IPS DF 19.7 (cell line): ENCODE measurements at places on chromosomes 7 and 10.
A peak's percentile ranks its signal among the peaks of the same experiment; 100 is the strongest.

DNA sequence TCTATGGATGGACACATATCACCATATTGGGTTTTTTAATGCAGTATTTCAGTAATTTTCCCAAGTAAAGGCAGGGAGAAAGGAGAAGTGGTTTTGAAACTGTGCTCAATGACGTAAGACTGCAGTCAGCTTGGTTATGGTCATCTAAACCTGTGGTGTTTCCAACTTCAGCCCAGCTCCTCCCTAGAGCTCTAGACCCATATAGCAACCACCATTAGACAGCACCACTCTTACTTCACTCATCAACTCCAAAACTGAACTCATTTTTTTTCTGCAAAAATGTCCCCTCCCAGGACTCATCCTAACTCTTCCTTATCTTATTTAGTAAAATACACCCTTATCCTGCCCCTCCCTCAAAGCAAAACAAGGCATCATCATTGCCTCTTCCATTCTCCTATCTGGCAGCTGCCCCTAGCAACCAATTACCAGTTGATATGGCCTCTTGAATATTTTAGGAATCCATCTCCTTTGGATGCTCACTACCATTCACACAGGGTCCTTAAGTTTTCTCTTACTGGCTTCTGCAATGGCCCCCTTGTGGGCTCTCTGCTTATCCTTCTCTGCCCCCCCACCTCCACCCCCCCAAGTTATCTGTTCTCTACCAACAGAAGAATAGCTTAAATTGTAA is 1.5 kb upstream of the RALA start:
- no peak for DNase-seq

DNA sequence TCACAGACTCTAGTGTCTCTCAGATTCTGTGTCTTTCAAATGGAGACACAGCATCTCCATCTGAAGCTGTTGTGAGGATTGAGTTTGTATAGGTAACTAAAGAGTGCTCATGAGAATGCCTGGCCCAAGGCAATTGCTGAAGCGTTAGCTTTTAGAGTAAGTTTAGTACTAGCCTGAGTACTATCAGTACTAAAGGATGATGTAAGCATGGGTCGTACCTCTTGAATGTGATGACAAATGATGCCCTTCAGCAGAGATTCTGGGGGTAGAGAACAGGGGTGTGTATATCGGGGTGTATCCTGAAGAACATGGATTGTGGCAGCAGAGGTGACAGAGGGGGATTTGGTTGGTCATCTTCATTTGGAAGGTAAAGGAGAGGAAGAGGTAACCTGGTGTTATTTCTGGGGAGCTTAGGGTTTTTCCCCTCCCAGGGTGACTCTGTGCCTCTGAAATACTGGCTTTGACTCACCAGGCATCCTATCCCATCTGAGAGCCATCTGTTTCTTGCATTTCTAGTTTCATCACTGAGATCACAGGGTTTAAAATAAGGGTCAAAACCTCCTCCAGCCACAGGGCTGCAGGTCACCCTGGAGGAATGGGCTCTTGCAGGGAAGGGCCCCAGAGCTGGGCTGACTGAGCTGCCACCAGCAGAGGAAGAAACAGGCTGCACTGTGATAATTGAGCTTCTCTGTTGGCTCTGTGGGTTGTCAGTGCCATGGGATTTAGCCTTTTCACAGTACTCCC is 756.0 kb downstream of the KCNMA1 start:
- DNase-seq = no peak

GRCh38 chr7:101614939-101615302 is 14.2 kb downstream of the MYL10 start:
- DNase-seq = no peak

DNA sequence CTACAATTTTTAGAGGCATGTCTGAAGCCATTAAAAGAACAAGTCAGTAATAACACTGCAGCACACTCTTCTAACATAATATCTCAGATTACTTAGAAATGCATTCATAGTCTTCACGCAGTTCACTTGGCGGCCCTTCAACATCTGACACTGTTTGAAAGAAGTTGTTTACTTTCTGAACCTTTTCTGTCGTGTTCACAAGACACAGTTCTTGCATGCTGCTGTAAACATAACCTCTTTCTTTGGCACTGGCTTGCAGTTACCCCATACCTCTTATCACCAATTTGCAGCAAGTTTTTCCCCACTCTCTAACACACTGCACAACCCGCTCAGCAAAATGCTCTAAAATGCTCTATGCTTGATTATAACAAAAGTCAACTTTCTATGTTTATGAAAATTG is 12.0 kb downstream of the PIP4K2A start:
- DNase-seq = no peak

GRCh38 chr7:139230484-139230773 is 608 bp upstream of the UBN2 start:
- no peak for DNase-seq

GRCh38 chr10:77311186-77311585 is 326.4 kb downstream of the KCNMA1 start:
- peak; percentile 45 for DNase-seq

GRCh38 chr7:45328403-45328981 is 170.9 kb downstream of the RAMP3 start:
- no peak for DNase-seq

DNA sequence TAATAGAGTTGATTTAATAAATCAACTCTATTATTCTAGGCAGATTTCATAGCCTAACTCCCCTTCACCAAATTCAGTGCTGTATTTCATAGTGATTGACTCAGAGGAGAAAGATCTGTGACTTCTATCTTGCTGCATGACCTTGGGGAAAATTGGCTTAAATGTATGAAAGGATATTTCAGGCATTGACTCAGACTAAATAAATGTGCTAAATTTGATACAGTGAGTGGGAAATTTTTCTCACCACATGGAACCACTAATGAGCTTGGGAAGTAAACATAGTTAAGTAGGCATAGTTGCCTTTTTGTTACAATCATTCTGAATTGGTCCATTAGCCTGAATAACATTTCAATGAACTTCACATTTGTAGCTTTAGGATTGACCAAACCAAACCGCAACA is 89.0 kb upstream of the PRPS1L1 start:
- DNase-seq = no peak

DNA sequence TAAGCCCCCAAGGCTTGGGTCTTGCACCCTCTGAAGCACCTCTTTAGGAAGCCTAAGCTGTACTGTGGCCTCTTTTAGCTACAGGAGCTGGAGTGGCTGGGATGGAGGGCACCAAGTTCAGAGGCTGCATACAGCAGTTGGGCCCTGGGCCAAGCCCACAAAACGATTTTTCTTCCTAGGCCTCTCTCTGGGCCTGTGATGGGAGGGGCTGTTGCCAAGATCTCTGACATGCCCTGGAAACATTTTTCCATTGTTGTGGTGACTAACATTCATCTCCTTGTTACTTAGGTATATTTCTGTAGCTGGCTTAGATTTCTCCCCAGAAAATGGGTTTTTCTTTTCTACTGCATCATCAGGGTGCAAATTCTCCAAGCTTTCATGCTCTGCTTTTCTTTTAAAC is 375.7 kb upstream of the NPSR1 start:
- no peak for DNase-seq

- DNase-seq = no peak
These were observed 218.2 kb upstream of the IMMP2L start for GRCh38 chr7:111780527-111780926.

- no peak for DNase-seq
These were observed 40.0 kb downstream of the FGFR2 start for GRCh38 chr10:121558238-121558637.

DNA sequence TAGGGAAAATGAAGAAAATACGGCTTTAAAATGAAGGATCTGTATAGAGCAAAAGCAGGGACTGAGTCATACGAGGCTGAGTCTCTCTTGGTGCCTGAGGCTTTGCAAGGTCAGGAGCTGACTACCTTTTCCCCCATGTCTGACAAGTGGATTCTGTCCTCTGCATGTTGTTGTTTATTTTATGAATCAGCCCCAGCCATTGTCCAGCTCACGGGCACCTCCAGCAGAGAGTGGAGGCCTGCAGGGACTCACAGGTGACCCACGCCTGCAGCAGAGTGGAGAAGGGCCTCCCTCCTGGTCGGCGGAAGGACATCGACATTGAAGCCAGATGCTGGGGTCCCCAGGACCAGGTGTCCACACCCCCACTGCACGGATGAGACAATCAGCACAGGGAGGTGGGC is 233.9 kb downstream of the WDR37 start:
- DNase-seq = no peak

- DNase-seq = no peak
These were observed 2.3 kb upstream of the STK32C start for GRCh38 chr10:132309879-132310591.

GRCh38 chr10:14652067-14652466 is 122.6 kb downstream of the FAM107B start:
- no peak for DNase-seq

GRCh38 chr7:16785846-16786245 is 19.0 kb downstream of the AGR2 start:
- DNase-seq = no peak

DNA sequence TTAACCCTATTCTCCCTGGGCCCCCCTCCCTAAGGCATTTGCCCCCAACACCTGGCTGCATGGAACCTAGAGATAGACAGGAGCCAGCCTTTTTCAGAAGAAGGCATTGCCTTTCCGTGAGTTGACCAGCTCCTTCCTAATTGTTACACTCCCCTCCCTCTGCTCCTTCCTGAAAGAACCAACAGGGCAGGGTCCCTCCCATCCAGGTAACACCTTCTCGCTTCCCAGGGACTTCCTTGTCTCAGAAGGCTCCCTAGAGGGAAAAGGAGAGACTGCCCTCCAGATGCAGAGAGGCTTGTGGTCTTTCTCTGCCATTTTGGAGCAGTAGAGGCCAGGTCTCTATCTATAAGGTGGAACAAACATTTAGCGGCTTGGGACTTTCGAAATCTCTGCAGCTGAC is 31.9 kb downstream of the PALD1 start:
- no peak for DNase-seq

DNA sequence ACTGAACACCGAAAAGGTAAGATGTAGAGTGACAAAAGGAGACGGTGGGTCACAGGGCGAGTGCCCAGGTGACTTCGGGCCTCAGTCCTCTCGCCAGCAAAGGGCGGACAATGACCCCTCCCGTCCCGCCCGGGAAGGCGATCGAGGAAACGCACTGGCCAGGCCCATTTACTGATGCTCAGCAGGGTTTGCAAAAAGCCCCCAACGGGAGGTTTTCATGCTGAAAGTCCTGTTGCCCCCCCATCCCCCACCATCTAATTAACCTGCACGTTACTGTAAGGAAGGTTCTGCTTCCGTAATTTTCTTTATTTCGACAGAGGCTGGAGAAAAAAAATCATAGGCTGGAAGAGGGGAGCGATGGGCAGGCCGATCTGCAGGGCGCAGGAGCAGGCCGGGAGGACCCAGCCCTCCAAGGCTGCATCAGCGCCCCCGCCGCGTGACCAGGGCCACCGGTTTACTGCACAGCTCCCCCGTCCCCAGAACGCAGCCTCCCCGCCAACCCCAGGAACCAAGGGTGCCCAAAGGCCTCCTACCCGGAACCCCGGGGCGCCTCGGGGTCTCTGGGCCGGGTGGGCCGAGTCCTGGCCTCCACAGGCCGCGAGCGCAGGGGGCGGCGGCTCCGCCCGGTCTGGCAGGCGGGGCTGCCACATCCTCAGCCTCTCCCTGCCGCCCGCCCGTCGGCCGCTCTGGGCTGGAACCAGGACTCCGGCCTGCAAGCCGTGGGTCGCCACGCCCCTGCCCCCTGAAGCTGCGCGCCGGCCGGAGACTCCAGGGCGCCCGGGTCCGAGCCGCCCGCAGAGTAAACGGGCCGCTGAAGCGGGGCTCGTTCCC is 613 bp downstream of the OAT start:
- DNase-seq = no peak

- no peak for DNase-seq
These were observed 160.8 kb upstream of the NPSR1 start for GRCh38 chr7:34497153-34497777.

DNA sequence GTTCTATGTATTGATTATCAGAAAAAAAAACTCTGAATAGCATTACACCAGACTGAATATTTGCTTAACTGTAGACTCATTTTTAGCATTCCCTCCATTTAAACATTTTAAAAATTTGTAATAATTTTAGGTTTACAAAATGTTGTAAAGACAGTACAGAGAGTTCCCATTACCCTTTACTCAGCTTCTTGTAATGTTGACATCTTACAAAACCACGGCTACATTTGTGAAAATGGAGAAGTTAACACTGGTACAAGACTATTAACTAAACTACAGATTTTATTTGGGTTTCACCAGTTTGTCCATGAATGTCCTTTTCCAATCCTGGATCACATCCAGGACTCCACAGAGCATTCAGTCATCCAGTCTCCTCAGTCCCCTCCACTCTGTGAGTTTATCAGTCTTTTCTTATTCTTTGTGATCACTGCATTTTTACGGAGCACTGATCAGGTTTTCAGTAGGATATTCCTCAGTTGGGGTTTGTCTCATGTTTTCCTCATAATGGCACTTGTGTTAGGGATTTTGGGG is 130.0 kb upstream of the EEPD1 start:
- DNase-seq = no peak

DNA sequence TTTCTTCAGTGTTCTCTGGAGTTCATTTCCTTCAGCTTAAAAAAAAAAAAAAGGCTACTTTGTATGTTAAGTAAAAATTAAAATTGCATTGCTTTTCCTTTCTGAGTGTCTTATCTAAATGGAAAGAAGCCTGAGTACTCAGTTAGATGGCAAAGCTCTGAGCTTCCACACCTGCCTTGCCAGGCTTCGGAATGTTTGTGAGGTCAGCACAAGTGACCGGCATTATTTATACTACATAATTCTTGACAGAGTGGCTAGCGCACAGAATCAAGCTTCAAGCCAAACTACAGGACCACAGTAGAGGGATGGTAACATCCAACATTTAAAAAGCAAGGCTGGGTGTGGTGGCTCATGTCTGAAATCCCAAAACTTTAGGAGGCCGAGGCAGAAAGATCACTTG is 17.3 kb downstream of the PIP4K2A start:
- DNase-seq = no peak

GRCh38 chr10:51028420-51028819 is 45.9 kb upstream of the PRKG1 start:
- no peak for DNase-seq

- DNase-seq = no peak
These were observed 28.1 kb upstream of the ELOVL3 start for GRCh38 chr10:102198027-102198426.

DNA sequence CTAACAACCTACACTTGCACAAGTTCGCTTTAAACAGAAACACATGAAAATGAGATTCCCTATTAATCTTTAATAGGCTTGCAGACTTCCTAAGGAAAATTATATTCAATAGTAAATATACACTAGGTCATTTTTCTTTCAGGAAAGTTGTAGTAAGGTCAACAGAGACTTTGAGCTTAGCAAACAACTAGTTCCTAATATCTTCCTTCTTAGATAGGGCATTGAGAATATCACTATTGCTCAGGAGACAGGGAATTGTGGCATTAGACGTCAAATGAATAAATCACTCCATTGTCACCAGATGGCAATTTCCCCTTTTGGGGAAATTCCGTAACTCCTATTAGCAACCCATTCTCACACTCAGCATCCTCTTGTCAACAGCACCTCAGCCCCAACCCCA is 164.9 kb downstream of the GFRA1 start:
- no peak for DNase-seq

- no peak for DNase-seq
These were observed 81.8 kb downstream of the DIP2C start for GRCh38 chr10:607545-608185.

GRCh38 chr10:5259132-5259951 is 62.7 kb downstream of the AKR1C4 start:
- no peak for DNase-seq

- no peak for DNase-seq
These were observed 62.9 kb downstream of the ITGB8 start for GRCh38 chr7:20393616-20394015.
